ENCODE measurements at places on chromosomes 16 and 17. TPM values are rescaled to one million over a fixed set of nuclear protein-coding genes. Genes with fewer than 3 reads are reported as not detected.

Gene MLKL
- 24.0 TPM for total RNA-seq

Gene FBXO39
- 0.29 TPM for total RNA-seq

Gene MYH1
- total RNA-seq, result not detected

Gene CDK5RAP3
- total RNA-seq, result 190 TPM

Gene CACNA1G
- 0.07 TPM for total RNA-seq

All from activated T-helper 1 cell treated with anti-CD3 and anti-CD28 coated beads, Interleukin-12 subunit alpha, Interleukin-12 subunit beta, Interleukin-2, Interleukin-4 antibody, amounts not matched to agents 30 ng/mL and 10 ng/mL and 1 ng/mL, durations not matched to agents 14 hours and 24 hours and 36 hours (primary cell).